ENCODE measurements at places on chromosomes 7 and 10.

GRCh38 chr10:94683214-94684054 lies at the start of gene CYP2C18:
Gene CYP2C18 (plus strand): TSS chr10:94683729. CDS start chr10:94683820, 91 bp downstream.
- no peak for DNase-seq

DNA sequence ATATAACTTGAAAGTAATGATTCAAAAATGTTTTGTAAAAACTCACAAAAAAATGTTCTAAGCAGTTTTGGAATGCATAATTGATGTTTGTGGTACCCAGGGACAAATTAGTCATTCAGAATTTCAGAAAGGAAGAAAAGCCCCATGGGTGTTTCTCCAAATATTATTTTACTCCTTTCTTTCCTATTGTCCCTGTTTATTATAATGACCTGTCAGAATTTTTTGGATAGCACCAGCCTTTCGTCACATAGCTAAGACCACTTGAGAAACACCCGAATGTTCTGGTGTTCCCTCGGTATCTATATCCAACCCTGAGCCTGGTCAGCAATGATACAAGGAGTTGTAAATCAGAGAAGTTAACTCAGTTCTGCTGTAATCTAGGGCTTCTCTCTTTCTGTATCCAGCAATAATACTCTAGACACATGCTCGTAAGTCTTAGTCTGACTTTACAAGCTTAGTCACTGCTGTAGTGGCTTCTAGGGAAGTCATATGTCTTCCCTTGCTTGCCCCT lies 64.8 kb upstream of the MEOX2 start:
- no peak for DNase-seq

DNA sequence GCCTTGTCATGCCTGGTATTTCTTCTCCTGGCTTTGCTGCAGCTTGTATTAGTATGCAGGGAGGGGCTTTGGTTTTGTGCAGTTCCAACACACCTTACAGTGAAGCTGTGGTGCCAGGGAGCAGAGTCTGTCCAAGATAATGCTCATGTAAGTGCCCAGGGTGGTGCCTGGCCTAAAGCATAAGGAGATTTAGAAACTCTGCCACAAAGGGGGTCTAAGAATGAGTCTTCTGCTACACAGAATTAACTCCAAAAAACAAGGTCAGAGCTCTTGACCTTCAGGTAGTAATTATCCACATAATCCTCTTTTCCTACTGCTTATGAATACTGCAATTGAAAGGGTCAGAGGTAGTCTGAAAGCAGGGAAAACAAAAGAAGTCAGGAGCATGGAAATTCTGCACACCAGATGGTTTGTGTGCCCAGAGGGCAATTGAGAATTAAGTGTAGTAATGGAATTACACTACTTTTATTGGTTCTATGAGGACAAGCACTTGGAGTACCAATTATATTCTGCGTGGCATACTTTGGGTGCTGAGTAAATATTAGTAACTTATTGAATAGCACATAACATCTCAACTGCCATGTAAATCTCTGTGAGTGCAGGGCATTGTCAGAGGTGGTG lies 121.5 kb downstream of the KAT6B start:
- DNase-seq, result no peak

DNA sequence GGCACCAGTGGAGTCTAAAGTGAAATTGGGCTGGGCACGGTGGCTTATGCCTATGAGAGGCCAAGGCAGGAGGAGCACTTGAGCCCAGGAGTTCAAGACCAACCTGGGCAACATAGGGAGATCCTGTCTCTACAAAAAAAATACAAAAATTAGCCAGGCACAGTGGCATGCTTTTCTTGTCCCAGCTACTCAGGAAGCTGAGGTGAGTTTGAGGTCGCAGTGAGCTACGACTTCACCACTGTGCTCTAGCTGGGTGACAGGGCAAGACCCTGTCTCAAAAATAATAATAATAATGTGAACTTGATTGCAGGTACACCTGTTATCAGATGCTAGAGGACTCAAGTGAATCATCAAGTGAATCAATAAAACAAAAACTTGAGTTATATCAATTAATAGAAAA lies 108.0 kb downstream of the BTAF1 start:
- no peak for DNase-seq

DNA sequence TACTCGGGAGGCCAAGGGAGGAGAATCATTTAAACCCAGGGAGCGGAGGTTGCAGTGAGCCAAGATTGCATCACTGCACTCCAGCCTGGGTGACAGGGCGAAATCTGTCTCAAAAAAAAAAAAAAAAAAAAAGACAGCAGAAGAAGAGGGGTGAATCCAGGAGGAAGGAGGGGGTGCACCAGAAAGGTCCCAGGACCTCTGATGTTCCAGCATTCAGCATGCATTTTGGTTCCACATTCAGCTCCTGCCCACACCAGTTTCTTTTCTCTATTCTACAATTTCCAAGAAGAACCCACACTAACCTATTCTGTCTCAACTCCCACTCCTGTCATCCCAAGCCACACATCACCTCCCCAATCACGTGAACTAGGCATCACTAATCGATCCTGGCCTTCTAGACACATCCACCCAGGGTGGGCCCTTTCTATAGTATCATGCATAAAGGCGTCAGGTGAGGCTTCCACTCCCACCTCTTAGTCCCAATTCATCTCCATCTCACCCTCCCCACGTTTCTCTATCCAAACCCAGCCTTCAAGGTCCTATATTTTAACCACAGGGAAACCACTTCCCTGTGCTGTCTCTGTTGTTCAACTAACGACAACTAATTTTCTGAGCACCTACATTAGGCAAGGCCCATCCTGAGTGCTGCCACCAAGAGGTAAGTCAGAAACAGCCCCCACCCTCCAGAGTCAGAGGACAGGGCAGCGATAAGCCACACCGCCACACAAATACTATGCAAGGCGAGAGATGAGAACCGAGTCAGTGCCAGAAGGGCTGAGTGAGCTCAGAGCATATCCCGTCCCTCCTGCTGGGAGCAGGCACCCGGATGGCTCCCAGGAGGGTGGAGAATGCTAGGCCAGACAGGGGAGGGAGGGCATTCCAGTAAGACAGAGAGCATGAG lies 2.2 kb downstream of the ANXA11 start:
- DNase-seq, result no peak

GRCh38 chr7:824664-825063 lies 7.6 kb upstream of the SUN1 start:
- DNase-seq, result no peak

DNA sequence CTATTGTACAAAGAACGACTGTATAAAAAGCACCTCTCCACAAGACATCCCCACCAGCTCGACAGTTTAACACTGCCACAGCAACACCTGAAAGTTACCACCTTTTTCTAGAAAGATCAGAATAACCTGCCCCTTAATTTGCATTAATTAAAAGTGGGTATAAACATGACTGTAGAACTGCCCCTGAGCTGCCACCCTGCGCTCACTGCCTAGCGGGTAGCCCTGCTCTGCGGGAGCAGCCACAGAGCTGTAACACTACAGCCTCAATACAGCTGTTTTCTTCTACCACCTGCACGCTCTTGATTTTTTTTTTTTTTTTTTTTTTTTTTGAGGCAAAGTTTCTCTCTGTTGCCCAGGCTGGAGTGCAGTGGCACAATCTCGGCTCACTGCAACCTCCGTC lies 140.9 kb downstream of the PARD3 start:
- DNase-seq, result no peak

DNA sequence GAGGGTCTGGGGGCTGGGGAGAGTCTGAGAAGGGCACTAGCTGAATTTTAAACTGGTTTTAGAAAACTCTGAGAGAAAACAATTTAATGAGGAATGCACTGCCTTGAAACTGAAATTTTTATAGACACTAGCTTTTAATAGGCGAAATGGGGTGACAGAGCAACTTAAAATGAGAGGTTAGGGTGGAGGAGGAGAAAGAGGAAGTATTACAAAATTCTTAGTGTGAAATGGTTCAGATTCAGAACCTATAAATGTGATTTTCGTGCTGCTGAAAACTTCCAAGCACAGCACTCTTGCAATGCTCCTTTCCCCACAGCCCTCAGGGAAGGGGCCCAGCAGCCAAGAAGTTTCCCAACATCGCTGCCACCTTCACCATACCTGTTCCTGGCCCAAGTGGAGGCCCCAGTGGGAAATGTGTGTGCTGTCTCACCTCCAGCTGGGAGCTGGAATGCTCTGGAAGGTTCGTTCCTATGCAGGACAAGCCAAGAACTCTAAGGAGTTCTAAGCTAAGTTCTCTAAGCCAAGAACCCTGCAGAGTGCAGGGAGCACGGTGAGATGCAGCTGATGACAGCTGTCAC lies 60.0 kb downstream of the ATXN7L1 start:
- DNase-seq, result no peak

Measured in effector CD8-positive, alpha-beta T cell (primary cell).